ENCODE measurements at places on chromosomes 3 and 15. TPM values are rescaled to one million over a fixed set of nuclear protein-coding genes. Genes with fewer than 3 reads are reported as not detected.

DNA sequence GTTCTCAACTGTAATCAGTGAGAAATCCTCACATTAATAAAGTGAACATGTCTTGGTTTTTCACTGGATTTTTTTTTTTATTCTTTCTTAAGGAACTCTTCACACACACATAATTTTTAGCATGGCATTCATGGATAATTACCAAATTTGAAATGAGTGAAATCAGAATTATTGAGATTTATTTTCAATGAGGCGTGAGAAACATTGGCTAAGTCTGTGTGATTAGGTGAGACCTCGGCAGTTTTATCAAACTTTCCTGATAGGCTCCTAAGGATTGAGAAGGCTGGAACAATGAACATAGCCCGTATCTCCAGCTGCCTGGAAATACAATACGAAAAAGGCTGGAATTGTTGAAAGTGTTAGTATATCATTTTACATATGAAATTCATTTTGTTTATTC is 35.5 kb downstream of the MDFIC2 start:
- H3K27ac ChIP-seq = no peak overlapping the region
- H3K36me3 ChIP-seq = no peaks in the 10 kb centered on the region
- no peak for DNase-seq
- H3K4me3 ChIP-seq = no peak overlapping the region
- H3K4me1 ChIP-seq = no peaks in the 10 kb centered on the region

DNA sequence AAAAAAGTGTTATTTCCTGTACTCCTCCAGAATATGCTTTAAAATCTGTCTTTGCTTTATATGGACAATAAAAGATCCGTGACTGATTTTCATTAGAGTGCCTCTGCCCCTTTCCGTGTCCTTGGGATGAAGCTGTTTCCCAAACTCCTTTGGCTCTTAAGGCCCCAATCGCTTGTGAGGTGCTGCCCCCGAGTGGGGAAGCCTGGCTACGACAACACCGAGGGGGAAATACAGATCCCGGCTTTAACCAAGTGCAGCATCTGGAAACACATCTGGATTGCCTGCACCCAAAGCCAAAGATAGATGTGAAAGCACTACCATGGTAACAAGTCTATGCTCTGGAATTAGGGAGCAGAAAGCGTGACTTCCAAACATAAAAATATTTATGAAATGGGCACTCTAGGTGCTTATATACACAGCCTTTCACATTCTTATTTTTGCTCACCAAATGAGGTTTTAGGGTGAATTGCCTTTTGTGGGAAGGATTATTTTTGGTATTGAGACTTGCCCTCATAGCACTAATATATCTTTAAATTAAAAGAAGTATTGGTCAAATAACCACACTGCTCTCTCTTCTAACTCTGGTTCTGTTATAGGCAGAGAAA is 40.6 kb upstream of the ADCY5 start:
- peaks cover 6% of the 10 kb centered on the region for H3K36me3 ChIP-seq
- peak overlapping the region; percentile 65 for H3K27ac ChIP-seq
- H3K4me1 ChIP-seq = peaks cover 5% of the 10 kb centered on the region
- H3K27me3 ChIP-seq = no peaks in the 10 kb centered on the region
- DNase-seq = peak; percentile 72

GRCh38 chr3:132569153-132569552 is 27.9 kb upstream of the ACKR4 start:
- H3K4me3 ChIP-seq = no peak overlapping the region
- peak overlapping the region; percentile 44 for H3K27ac ChIP-seq
- no peaks in the 10 kb centered on the region for H3K36me3 ChIP-seq
- DNase-seq = no peak
- H3K4me1 ChIP-seq = no peaks in the 10 kb centered on the region
- H3K27me3 ChIP-seq = no peaks in the 10 kb centered on the region

Gene GRM7
- not detected for total RNA-seq

Gene NXPE3
- 38.5 TPM for total RNA-seq

GRCh38 chr3:15152184-15152583 is 53.2 kb upstream of the RBSN start:
- H3K36me3 ChIP-seq = no peaks in the 10 kb centered on the region
- H3K4me1 ChIP-seq = no peaks in the 10 kb centered on the region
- H3K27me3 ChIP-seq = peaks cover 30% of the 10 kb centered on the region
- no peak overlapping the region for H3K27ac ChIP-seq

- no peak overlapping the region for H3K27ac ChIP-seq
- H3K4me1 ChIP-seq = no peaks in the 10 kb centered on the region
- DNase-seq = no peak
- no peak overlapping the region for H3K4me3 ChIP-seq
- H3K36me3 ChIP-seq = no peaks in the 10 kb centered on the region
Observed at GRCh38 chr3:110808630-110809029, 263.0 kb upstream of the NECTIN3 start.

DNA sequence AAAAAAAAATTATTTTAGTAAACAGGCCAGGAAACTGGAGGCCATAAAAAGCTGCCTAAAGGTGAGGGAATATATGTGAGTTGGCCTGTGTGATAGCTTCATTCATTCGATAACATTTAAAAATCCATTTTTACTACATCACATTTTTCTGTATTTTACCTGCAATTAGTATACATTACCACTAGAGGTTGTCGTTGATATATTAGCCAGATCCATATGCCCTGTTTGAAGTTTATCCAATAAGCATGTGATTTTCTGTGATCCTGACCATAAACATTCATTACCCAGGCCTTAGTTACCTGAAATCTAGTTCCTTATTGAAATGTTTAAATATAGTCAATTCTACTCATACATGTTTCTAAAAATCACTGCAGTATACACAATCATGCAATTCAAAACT is 71.4 kb downstream of the ARNT2 start:
- peaks cover 2% of the 10 kb centered on the region for H3K36me3 ChIP-seq
- H3K4me1 ChIP-seq = peaks cover 34% of the 10 kb centered on the region
- H3K4me3 ChIP-seq = no peak overlapping the region
- H3K27ac ChIP-seq = no peak overlapping the region
- no peaks in the 10 kb centered on the region for H3K27me3 ChIP-seq
- DNase-seq = no peak

- H3K4me1 ChIP-seq = peaks cover 65% of the 10 kb centered on the region
- H3K27me3 ChIP-seq = no peaks in the 10 kb centered on the region
- no peaks in the 10 kb centered on the region for H3K36me3 ChIP-seq
Observed at GRCh38 chr15:48541341-48542278, 103.9 kb downstream of the FBN1 start.

- no peak for DNase-seq
- H3K27me3 ChIP-seq = no peaks in the 10 kb centered on the region
- H3K36me3 ChIP-seq = no peaks in the 10 kb centered on the region
- no peak overlapping the region for H3K27ac ChIP-seq
- no peak overlapping the region for H3K4me3 ChIP-seq
Observed at GRCh38 chr3:178663201-178663934, 127.1 kb downstream of the KCNMB2 start.

Gene FNDC3B
- 107 TPM for total RNA-seq

Gene LIPH
- 0.36 TPM for total RNA-seq

GRCh38 chr3:23288286-23288685 is 85.2 kb downstream of the UBE2E2 start:
- no peaks in the 10 kb centered on the region for H3K36me3 ChIP-seq
- H3K27ac ChIP-seq = no peak overlapping the region
- no peaks in the 10 kb centered on the region for H3K4me1 ChIP-seq
- DNase-seq = no peak

DNA sequence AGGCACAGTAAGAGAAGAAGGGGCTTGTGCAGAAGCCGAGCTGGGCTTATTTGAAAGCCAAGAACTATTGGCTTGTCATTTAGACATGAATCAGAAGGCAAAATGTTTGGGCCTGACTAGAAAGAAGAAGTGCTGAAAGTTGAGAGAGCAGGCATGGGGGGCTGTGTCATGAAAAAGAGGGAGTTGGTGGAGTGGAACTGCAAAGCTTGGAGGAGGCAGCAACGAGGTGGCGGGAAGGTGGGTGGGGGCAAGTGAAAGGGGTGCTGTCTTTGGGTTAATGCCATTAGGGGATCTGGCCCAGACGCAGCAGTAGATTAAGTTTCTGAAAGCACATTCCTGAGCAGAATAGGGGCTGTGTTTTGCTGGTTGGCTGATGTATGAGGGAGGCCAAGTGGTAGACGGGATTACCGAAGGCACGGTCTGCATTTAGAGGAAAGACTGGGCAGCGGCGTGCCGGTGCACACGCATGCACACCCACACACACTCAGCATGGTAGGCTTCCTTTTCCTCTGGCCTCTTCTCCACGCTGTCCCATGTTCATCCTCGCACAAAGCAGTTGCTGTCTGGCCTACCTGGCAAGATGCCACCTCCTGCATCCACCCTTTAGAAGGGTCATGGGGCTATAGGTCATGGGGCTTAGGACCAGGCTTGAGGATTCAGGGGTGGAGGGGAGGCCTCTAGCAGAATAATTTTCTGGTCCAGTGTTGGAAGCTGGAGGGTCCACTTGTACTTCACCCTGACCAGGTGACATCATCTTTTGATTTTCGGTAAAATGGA is 43.0 kb downstream of the BOC start:
- no peaks in the 10 kb centered on the region for H3K4me1 ChIP-seq
- no peak overlapping the region for H3K27ac ChIP-seq
- DNase-seq = no peak
- no peak overlapping the region for H3K4me3 ChIP-seq
- peaks cover 18% of the 10 kb centered on the region for H3K36me3 ChIP-seq

Gene GABRR3
- total RNA-seq = not detected

DNA sequence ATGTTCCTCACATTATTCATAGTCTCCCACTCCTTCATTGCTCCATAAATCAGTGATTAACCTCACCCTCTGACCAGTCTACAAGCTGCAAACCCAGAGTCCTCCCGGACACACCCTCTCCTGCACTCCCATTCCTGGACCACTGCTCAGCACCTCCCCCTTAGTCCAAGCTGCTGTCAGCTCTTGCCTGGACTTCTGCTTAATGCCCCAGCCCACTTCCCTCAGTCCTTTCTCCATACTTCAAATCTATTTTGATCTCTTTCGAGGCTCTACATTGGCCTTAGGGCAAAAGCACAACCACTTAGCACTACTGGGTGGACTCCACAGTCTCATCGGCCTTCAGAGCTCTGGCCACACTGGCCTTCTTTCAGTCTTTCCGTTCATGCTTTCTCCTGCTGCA is 79.4 kb upstream of the FAM98B start:
- no peak overlapping the region for H3K4me3 ChIP-seq
- H3K4me1 ChIP-seq = peaks cover 54% of the 10 kb centered on the region
- peak; percentile 25 for DNase-seq
- peak overlapping the region; percentile 52 for H3K27ac ChIP-seq

- no peak for DNase-seq
- H3K36me3 ChIP-seq = no peaks in the 10 kb centered on the region
- no peak overlapping the region for H3K27ac ChIP-seq
- no peak overlapping the region for H3K4me3 ChIP-seq
Observed at GRCh38 chr3:46031747-46032146, 4.5 kb upstream of the XCR1 start.

- H3K27ac ChIP-seq = peak overlapping the region; percentile 3
- no peaks in the 10 kb centered on the region for H3K27me3 ChIP-seq
- DNase-seq = no peak
- peaks cover 60% of the 10 kb centered on the region for H3K4me1 ChIP-seq
- H3K4me3 ChIP-seq = no peak overlapping the region
Observed at GRCh38 chr15:77493324-77493907, 72.7 kb downstream of the HMG20A start.

GRCh38 chr15:42136513-42136912 is 19.9 kb downstream of the PLA2G4F start:
- no peaks in the 10 kb centered on the region for H3K36me3 ChIP-seq
- no peaks in the 10 kb centered on the region for H3K4me1 ChIP-seq
- H3K4me3 ChIP-seq = no peak overlapping the region

Gene AGTR1
- total RNA-seq = 3.8 TPM

- no peak overlapping the region for H3K27ac ChIP-seq
- H3K4me1 ChIP-seq = no peaks in the 10 kb centered on the region
- DNase-seq = no peak
- H3K4me3 ChIP-seq = no peak overlapping the region
Observed at GRCh38 chr3:7421065-7421464, 560.1 kb downstream of the GRM7 start.

Gene CSNK1G1
- 9.1 TPM for total RNA-seq

Measured in heart left ventricle (tissue), 16 donors.